ENCODE measurements at places on chromosomes 4 and X. TPM values are rescaled to one million over a fixed set of nuclear protein-coding genes. Genes with fewer than 3 reads are reported as not detected.

RASSF6 gene
- total RNA-seq = 0.50 TPM

TAF7L gene
- total RNA-seq = 0.13 TPM

NEUROG2 gene
- not detected for total RNA-seq

PCGF3 gene
- total RNA-seq = 34.7 TPM

RHOXF2 gene
- total RNA-seq = not detected

KLKB1 gene
- total RNA-seq = 0.83 TPM

TEX13C gene
- total RNA-seq = not detected

PLAC8 gene
- total RNA-seq = 1.4 TPM

SLC34A2 gene
- total RNA-seq = 0.63 TPM

CCDC149 gene
- total RNA-seq = 30.3 TPM

- H3K27me3 ChIP-seq = no peaks in the 10 kb centered on the region
- no peak overlapping the region for H3K4me3 ChIP-seq
- no peak for DNase-seq
- no peak overlapping the region for H3K27ac ChIP-seq
These were observed 3.2 kb downstream of the THAP9 start for GRCh38 chr4:82903737-82904136.

GRCh38 chr4:26174027-26174426, 146.8 kb upstream of the RBPJ start:
- H3K4me3 ChIP-seq = no peak overlapping the region
- DNase-seq = no peak
- H3K36me3 ChIP-seq = no peaks in the 10 kb centered on the region
- peaks cover 10% of the 10 kb centered on the region for H3K4me1 ChIP-seq

GRCh38 chr4:73718375-73719373, 21.7 kb upstream of the CXCL8 start:
- H3K36me3 ChIP-seq = no peaks in the 10 kb centered on the region
- no peaks in the 10 kb centered on the region for H3K27me3 ChIP-seq
- no peaks in the 10 kb centered on the region for H3K4me1 ChIP-seq
- no peak for DNase-seq
- no peak overlapping the region for H3K27ac ChIP-seq

DNA sequence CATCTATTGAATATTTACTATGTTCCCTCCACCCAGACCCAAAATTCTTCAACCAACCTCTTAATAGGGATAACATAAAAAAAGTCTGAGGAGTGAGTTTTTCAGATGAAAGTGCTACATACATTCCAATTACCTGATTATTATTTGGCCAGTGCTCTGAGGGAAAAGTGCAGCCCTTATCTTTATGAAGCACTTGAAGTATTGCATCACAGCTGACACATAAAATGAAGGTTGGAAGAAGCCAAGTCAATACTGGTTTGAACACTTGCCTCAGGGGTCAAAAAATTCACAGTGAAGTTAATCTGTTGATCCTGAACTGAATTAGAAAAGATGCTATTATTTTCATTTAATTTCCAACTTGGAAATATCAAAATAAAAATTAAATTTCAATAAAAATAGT, 498.9 kb downstream of the INPP4B start:
- H3K4me1 ChIP-seq = peaks cover 25% of the 10 kb centered on the region
- DNase-seq = no peak
- no peak overlapping the region for H3K27ac ChIP-seq
- no peaks in the 10 kb centered on the region for H3K36me3 ChIP-seq
- no peaks in the 10 kb centered on the region for H3K27me3 ChIP-seq
- H3K4me3 ChIP-seq = no peak overlapping the region

DNA sequence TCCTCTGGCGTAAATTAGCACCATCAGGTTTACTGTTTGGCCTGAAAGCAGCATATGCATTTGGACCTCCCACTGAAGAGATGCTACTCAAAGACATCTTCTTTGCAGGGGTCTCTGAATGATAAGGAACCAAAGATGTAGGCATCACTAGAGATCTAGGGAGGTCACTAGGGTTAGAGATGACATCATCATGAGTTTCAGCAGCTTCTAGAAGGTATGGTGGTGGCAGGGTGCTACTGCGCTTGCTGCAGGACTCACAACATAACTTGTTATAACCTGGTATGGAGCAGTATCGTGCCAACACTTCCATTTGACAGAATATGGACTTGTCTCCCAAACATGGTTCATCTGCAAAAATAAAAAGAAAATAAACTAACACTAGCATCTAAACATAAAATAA, 251.6 kb downstream of the NPFFR2 start:
- no peaks in the 10 kb centered on the region for H3K27me3 ChIP-seq
- no peaks in the 10 kb centered on the region for H3K4me1 ChIP-seq
- H3K27ac ChIP-seq = no peak overlapping the region
- no peak overlapping the region for H3K4me3 ChIP-seq
- DNase-seq = no peak

GRCh38 chrX:49039598-49040375, 3.4 kb downstream of the TFE3 start:
- H3K27ac ChIP-seq = peak overlapping the region; percentile 99
- H3K4me3 ChIP-seq = peak overlapping the region; percentile 63
- peaks cover 23% of the 10 kb centered on the region for H3K36me3 ChIP-seq
- no peaks in the 10 kb centered on the region for H3K27me3 ChIP-seq
- peak; percentile 94 for DNase-seq
- peaks cover 47% of the 10 kb centered on the region for H3K4me1 ChIP-seq

GRCh38 chr4:56410247-56411062, 23.2 kb upstream of the AASDH start:
- DNase-seq = no peak
- H3K4me3 ChIP-seq = peak overlapping the region; percentile 39
- peaks cover 15% of the 10 kb centered on the region for H3K4me1 ChIP-seq
- no peaks in the 10 kb centered on the region for H3K36me3 ChIP-seq

DNA sequence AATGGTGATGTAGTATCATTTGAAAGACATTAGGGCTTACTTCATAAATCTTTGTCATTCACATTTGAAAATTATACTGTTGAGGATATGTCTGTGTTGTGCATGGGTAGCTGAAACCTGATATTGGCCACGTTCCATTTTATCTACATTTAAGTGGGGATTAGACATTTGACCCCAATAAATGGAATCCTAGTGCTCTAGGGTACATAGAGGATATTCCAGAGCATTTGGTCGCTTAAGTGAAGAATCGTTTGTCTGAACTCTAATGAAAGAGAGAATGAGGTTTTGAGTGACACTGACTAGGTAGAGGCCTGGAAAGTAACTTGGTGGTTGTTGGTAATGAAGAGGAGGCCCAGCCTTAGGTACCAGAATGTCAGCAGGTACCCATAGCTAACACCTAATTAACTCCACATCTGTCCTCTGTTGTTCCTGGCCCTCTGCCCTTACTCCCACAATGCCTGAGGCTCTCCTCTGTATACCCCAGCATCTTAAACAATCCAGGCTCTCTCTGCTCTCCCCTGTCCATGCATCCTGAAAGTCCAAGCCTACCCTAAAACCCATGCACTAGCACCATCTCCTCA, 299.5 kb upstream of the KLF3 start:
- H3K36me3 ChIP-seq = no peaks in the 10 kb centered on the region
- H3K4me3 ChIP-seq = no peak overlapping the region
- DNase-seq = no peak
- H3K27ac ChIP-seq = no peak overlapping the region
- H3K27me3 ChIP-seq = no peaks in the 10 kb centered on the region

DNA sequence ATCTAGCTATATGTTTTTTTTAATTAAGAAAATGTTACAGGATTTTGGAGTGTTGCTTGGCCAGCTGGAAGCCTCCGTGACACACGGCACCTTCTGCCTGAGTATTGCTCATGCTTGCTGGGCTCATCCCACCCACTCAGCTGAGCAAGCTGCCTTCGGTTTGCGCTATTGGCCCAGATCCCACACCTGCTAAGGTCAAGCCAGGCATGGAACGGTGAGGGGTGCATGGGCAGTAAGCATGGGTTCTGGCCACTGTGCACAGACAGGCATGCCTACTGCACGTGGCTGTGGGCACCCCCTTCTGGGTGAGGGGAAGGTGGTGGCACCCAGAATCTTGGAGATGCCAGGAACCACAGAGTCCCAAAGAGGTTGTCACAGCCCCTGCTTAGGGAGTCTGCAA, 1178.4 kb upstream of the PCDH7 start:
- no peak overlapping the region for H3K4me3 ChIP-seq
- H3K4me1 ChIP-seq = no peaks in the 10 kb centered on the region

- no peak overlapping the region for H3K27ac ChIP-seq
- H3K4me3 ChIP-seq = no peak overlapping the region
- no peaks in the 10 kb centered on the region for H3K36me3 ChIP-seq
- H3K27me3 ChIP-seq = no peaks in the 10 kb centered on the region
- DNase-seq = no peak
- H3K4me1 ChIP-seq = peaks cover 3% of the 10 kb centered on the region
These were observed 14.8 kb upstream of the CXCR3 start for GRCh38 chrX:71632923-71633657.

DNA sequence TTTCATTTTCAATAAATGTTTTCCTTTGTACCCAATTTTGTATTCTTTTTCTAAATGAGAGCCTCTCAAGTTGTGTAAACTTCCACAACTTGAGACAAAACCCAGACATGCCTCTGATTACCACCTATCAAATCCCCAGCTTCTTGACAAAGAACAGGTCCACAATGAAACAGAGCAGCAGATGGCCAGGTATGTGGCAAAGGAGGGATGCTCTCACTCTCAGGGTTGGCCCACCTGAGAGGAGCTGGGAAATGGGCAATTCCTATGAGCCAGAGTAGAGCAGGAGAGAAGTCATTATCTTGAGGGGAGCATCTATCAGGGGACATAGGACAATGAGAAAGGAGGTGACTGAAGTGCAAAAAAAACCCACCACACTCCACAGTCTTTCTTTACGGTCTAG, 273.5 kb upstream of the FAM241A start:
- no peak for DNase-seq
- H3K27ac ChIP-seq = no peak overlapping the region
- H3K36me3 ChIP-seq = no peaks in the 10 kb centered on the region

DNA sequence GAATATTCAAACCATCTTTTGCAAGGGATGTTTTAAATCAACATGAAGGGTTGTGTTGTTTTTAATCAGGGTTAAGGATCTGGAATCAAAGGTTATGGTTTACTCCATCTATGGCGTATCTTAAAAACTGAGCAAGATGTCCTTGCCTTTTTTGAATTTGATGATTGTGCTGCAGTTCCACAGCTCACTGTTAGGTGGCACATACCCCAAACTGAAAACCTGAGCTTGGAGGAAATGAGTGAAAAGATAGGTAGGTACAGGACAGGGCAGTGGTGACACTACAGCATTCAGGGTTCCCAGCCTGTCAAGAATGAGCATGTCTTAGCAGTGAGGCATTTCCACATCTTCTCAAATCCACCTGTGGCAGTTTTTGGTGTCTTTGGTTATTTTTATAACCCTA, 13.1 kb upstream of the EOLA1 start:
- H3K4me3 ChIP-seq = no peak overlapping the region
- H3K4me1 ChIP-seq = no peaks in the 10 kb centered on the region
- H3K27me3 ChIP-seq = no peaks in the 10 kb centered on the region
- H3K27ac ChIP-seq = no peak overlapping the region

GRCh38 chrX:84710611-84711010, 208.4 kb upstream of the HDX start:
- H3K4me3 ChIP-seq = no peak overlapping the region
- H3K4me1 ChIP-seq = no peaks in the 10 kb centered on the region
- no peaks in the 10 kb centered on the region for H3K27me3 ChIP-seq
- no peak overlapping the region for H3K27ac ChIP-seq

GRCh38 chrX:118679290-118679689, 48.1 kb upstream of the IL13RA1 start:
- H3K4me3 ChIP-seq = no peak overlapping the region
- no peaks in the 10 kb centered on the region for H3K27me3 ChIP-seq
- H3K36me3 ChIP-seq = peaks cover 22% of the 10 kb centered on the region
- no peak for DNase-seq
- H3K4me1 ChIP-seq = peaks cover 7% of the 10 kb centered on the region

DNA sequence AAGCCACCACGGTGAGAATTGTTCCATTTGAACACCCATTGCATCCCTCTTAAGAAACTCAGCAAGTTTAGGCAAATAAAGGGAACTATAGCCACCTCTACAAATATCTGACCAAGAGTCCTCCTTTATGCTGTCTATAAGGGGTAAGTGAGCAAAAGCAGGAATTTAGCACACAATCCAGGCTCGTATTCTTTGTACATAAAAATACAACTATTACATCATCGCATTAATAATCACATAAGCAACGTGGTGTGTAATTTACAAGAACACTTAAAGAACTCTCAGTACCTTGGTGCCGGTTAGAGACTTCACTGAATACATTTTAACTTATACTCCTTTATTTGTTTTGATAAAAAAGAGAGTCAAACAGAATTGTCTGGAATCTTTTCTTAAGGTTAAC, 38.8 kb downstream of the PALLD start:
- H3K27ac ChIP-seq = no peak overlapping the region
- no peak overlapping the region for H3K4me3 ChIP-seq
- no peaks in the 10 kb centered on the region for H3K4me1 ChIP-seq
- H3K27me3 ChIP-seq = no peaks in the 10 kb centered on the region
- DNase-seq = no peak

DNA sequence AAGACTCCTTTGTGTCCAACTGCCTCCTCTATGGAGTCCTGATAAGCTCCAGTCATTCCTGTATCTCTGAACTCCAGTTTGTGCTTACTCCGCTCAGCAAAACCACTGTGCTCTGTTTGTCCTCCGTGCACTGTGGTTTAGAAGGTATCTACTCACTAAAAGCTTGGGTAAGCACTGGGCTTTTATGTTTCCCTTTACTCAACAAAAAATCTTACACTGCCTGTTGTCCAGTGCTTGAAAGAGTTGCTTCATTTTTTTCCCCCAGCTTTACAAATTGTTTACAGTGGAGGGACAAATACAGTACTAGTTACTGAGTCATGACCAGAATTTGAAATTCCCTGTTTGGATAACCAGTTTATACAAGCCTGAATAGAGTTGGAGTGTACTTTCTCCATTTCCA, 545.3 kb upstream of the FAT1 start:
- no peaks in the 10 kb centered on the region for H3K36me3 ChIP-seq
- no peaks in the 10 kb centered on the region for H3K27me3 ChIP-seq
- H3K4me1 ChIP-seq = no peaks in the 10 kb centered on the region
- DNase-seq = no peak
- no peak overlapping the region for H3K4me3 ChIP-seq

GRCh38 chr4:151035911-151036310, 20.8 kb upstream of the LRBA start:
- no peaks in the 10 kb centered on the region for H3K36me3 ChIP-seq
- no peak for DNase-seq
- no peaks in the 10 kb centered on the region for H3K4me1 ChIP-seq

- no peak for DNase-seq
- H3K27me3 ChIP-seq = no peaks in the 10 kb centered on the region
- H3K4me3 ChIP-seq = no peak overlapping the region
- no peak overlapping the region for H3K27ac ChIP-seq
- no peaks in the 10 kb centered on the region for H3K36me3 ChIP-seq
These were observed 68.1 kb downstream of the FHDC1 start for GRCh38 chr4:153004081-153004850.

DNA sequence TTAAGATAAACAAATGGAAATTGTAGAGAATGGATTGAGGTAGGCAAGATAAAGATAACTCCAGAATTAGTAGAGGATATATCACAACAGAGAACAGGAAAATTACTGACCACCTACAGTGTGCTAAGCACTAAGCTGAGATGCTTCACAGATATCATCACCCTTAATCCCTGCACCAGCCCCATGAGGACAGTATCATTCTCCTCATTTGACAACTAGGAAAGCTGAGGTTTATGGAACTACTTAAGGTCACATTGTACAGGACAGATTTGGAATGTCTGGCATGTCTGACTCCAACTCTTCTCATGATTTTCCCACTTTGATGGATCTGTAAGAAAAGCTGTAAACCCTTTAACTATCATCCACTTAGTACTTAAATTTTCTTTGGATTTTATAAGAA, 95.5 kb downstream of the CASK start:
- H3K27me3 ChIP-seq = no peaks in the 10 kb centered on the region
- H3K27ac ChIP-seq = no peak overlapping the region
- no peak overlapping the region for H3K4me3 ChIP-seq
- no peak for DNase-seq
